ENCODE measurements at places on chromosomes 2 and 18.

DNA sequence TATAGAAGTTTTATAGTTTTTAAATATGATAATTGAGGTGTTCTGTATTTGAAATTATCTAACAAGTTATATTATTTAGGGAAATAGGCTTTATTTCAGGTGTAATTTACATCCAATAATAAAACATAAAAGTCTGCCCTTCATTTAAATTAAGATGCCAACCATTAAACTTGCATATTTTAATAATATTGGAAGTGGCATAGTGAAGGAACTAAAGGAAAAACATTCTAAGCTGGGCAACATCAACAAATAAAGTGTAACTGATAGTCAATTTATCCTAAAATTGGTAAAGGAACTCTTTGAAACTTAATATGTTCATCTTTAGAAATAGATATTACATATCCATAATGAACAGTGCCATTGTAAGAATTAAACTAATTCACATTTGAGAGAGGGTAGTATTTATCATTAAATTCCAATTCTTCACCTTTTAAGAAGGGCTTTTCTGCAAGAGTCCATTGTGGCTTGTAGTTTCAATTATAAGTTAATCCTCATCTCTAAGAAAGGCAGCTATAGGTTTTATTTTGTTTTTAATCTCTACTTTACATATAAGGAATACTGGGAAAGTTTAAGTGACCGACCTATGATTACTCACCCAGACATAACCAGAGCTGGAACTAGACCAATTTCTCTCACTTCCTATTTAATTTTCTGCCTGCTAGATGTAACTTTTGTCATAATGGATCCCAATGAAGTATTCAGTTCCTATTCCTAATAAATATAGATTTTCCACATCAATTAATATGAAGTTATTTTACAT lies 401.6 kb downstream of the XIRP2 start:
- DNase-seq: peak; percentile 15

DNA sequence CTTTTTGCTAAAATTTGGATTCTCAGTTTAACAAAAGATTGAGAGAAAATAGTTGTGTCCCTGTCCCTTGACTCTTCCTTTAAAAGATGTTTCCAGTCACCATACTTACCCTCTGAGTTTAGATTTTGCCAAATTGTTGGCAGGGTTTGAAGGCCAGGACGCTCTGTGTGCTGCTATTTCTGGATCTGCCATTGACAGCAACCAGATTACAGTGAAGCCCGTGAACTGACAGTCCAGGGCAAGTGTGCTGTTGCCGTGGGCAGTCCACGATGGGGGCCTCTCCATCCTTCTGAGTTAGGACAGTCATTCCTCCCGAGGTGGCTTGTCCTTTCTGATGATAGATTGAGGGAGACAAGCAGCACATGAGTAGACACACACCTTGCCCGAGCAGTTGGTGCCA lies 89.9 kb downstream of the PTPRM start:
- DNase-seq: no peak

DNA sequence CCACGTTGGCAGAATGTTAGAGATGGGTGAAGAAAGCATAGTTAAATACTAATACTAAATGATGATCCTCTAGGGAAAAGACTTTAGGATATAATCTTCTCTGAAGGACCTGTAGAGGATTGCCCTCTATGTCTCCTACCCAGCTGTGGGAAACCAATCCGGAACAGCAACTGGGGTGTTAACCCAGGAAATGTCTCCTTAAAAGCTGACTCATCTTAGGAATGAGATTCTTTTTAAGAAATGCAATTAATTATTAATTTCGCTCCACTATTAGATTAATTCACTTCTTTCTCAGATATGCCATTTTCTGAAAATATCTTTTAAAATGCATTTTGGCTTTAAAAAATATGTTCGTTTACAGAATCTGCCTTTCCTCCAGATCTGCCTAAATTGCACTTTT lies 7.4 kb downstream of the SCN3A start:
- DNase-seq: peak; percentile 85

DNA sequence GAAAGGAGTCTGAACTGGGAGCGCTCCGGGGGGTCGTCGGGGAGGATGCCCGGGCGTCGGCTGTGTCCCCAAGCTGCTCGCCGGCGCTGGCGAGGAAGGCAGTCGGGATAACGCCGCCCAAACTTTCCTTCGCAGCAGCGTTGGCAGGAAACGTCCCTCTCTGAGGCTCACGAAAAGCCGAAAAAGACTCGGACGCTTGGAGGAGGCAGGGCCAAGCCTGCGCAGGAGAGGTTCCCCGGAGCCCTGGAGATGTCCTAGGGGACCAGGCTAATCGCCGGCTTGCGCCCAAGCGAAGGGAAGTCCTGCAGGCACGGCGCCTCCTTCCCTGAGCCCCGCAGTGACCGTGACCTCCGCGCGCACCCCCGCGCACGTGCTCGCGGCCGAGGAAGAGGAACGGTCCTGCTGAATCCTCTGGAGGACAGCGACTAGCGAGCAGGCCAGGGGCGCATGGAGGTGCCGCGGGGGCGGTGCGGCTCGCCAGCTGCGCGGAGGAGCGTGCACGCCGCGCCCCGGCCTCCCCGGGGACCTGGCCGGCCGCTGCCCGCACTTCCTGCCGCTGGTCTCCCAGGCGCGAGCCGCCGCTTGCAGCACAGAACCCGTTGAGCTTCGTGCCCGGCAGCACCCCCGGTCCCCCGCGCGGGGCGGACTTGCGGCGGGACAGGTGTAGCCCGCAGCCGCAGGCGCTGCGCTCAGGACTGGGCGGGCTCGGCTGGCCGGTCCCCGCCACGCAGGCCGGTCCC lies at the start of gene SH3RF3:
Gene SH3RF3 (plus strand): TSS at position 590 of the 740 bp plus-strand sequence.
- peak; percentile 44 for DNase-seq

DNA sequence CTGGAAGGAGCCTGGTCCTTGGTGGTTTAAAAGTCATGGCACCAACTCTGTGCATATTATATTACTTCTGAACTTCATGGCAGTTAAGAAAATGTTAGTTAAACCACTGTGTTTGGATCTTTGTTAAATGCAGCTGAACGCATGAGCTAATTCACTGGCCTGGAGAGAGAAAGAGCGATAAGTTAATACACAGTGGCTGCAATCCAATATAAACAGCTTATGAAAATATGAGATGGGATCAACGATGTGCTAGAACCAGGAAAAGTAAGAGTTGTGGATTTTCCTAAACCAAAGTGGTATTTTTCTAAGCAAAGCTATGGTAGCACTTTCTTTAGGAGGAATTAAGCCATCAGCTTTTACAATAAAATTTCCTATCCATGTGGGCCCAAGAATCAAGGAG lies 326.7 kb downstream of the MTX2 start:
- DNase-seq: no peak

GRCh38 chr2:148658807-148659722 lies 14.5 kb downstream of the EPC2 start:
- DNase-seq: peak; percentile 33

DNA sequence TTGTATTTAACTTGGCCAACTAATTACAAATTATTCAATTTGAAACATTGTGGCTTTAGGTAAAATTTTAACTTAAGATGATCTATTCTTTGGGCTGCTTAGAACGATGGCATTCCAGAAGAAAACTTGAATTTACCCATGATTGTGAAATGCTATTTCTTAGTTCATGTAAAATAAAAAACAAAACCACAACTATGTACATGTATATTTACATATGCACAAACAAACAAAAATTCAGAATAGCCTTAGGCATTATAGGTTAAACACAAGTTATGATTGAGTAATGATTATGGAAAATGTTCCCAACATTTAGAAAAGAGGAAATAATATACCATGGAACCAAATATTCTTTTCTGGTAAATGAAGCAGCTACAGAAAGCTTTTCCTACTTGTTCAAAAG lies 3.5 kb upstream of the SMCHD1 start:
- DNase-seq: no peak

- DNase-seq: no peak
Measured at GRCh38 chr2:62611854-62612253, 93.7 kb upstream of the EHBP1 start.

- DNase-seq: peak; percentile 75
Measured at GRCh38 chr2:70143314-70144150, 47.3 kb downstream of the C2orf42 start.

DNA sequence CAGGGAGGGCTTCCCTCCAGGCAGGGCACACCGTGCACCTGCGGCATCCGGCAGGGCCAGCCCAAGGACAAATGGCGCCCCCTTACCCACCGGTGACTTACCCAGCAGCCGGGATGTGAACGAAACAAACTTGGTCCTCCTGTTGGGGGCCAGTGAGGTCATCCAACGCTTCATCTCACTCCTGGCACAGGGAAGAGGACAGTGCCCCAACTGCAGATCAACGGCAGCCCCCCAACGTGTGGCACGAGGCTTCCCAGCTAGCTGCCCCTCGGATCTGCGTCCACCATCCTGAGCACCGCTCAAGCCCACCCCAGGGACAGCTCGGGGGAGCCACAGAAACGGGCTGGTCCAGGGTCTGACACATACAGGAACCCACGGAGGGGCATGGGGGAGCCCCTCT lies 12.0 kb downstream of the SNORC start:
- no peak for DNase-seq

Measured in ACHN (cell line).